ENCODE measurements at places on chromosomes 4 and X.

DNA sequence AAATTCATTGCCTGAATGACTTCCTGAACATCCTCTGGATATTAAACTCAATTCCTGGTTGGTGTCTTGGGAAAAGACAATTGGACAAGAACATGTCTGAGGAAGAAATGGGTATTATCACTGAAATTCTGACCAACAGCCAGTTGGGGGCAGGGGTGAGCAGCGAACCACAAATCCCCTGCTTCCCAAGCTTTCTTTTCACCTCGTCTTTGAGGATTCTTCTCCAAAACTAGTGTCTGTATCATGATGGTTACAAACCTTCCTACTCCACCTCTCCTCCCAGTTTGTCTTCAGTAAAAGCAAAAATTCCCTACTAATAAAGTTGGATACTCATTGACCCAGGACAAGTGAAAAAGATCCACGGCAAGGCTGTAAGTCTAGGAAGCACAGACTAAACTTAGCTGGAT lies 48.3 kb upstream of the WDR1 start:
- DNase-seq = no peak

DNA sequence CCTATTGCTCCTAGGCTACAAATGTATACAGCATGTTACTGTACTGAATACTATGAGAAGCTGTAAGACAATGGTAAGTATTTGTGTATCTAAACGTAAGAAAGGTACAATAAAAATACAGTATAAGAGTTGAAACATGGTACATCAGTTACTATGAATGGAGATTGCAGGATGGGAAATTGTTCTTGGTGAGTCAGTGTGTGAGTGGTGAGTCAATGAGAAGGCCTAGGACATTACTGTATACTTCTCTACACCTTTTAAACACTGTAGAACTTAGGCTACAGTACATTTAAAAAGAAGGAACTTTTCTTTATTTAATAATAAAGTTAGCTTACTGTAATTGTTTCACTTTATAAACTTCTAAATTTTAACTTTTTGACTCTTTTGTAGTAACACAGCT lies 2603.2 kb downstream of the PCDH7 start:
- no peak for DNase-seq

- DNase-seq = no peak
Observed at GRCh38 chrX:39782276-39782675, 315.5 kb downstream of the BCOR start.

DNA sequence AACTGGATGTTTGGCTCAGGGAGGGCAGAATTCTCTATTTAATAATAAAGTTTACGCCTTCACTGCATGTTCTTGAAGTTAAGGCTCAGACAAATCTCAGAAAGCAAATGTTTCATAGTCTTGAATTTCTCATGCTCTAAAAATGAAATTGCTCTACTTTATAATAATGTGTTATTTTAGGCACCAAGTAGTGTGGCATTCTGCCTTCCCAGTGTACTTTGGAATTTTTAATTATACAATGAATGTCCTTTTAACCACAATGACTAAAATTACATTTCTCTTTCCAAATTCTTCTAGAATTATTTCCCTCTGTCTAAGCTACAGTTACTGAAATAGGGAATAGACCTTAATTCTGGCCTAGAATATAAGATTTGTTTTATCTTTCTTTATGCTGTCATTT lies 97.9 kb upstream of the PDE5A start:
- no peak for DNase-seq

GRCh38 chrX:146658379-146658778 lies 151.2 kb upstream of the CXorf51B start:
- no peak for DNase-seq
